H1 (cell line): ENCODE measurements at places on chromosomes 3 and 15. TPM values are rescaled to one million over a fixed set of nuclear protein-coding genes. Genes with fewer than 3 reads are reported as not detected.
A peak's percentile ranks its signal among the peaks of the same experiment; 100 is the strongest.

IGSF11 gene
- 1.1 and 1.6 TPM in 2 replicates for total RNA-seq

GOLGA8J gene
- total RNA-seq, result not detected in 2 replicates

CPLX3 gene
- not detected in 2 replicates for total RNA-seq

PLA2G4F gene
- not detected in 2 replicates for total RNA-seq

GRCh38 chr3:43094851-43095250, 11.0 kb downstream of the POMGNT2 start:
- DNase-seq, result no peak

- DNase-seq, result peak; percentile 48
Measured at GRCh38 chr15:69723404-69724096, 270.9 kb downstream of the RPLP1 start.

DNA sequence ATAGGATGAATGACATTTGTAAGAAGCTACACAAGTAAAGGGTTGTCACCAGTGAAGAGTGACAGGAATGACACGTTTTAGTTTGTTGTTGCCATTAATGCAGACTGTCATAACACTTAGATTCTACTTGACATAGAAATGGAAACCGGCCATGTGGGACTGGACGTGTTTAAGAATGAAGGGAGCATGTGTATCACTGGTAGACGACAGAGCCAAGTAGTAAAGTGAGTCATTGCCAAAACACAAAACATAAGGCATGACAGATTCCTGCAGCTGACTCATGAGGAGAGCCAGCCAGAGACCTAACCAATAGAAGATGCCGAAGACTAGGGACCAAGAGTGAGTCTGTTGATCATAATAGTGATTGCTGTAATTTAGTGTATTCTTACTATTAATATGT, 106.2 kb upstream of the PLAAT1 start:
- no peak for DNase-seq

DNA sequence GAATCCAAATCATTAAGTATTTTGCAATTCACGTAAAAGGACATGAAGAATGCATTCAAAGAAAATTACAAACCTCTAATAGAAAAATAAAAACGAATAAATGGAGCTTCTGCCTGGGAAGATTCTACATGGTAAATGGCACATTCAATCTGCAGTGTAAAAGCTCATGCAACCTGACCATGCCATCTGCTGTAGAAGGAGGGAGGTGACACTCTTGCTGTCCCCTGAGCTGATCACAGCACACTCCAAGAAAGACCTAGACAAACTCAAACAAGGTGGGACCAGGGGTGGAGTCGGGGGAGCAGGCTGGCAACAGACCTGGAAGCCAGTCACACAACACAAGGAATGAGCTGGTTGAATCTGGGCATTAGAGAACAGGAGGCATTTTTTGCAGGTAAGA, 101.8 kb downstream of the BDH1 start:
- DNase-seq, result no peak

- no peak for DNase-seq
Measured at GRCh38 chr3:137988152-137988551, 21.8 kb upstream of the CLDN18 start.

- DNase-seq, result no peak
Measured at GRCh38 chr3:13513051-13513912, 33.2 kb downstream of the HDAC11 start.

DNA sequence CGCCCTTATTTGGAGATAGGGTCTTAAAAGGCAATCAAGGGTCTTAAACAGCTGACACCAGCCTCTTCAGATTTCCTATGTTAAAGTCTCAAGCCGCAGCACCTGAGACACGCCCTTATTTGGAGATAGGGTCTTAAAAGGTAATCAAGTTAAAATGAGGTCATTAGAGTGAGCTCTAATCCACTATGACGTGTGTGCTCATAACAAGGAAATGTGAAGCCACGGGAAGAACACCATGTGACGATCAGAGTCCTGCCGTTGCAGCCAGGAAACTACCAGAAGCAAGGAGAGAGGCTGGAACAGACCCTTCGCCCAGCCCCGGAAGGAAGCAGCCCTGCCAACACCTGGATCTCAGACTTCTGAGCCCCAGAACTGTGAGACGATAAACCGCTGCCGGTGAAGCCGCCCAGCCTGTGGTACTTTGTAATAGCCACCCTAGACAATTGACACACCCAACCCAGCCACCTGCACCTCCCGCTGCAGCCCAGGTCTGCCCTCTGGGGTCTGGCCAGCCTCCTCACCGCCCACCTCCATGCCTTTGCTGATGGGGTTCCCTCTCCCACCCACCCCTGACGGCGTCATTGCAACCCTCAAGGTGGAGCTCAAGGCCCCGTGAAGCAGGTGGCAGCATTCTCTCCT, 137.9 kb downstream of the MEGF11 start:
- no peak for DNase-seq

DNA sequence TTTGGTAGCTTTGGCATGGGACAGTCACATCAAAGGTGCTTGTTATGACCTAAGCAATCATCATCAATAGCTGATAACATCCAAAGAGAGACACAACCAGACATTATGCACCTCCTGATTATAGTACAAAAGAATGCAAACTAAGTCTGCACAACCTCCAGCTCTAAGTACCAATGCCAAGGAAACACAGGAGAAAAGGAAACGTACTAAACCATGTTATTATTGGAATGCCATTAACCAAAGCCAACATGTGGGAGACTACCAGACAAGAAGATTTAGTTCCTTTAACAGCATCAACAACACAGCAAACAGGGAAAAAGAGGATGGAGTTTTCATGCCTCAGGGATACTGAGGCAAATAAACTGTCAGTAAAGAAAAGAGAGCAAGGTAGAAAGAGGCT, 61.4 kb downstream of the CD47 start:
- DNase-seq, result no peak

DNA sequence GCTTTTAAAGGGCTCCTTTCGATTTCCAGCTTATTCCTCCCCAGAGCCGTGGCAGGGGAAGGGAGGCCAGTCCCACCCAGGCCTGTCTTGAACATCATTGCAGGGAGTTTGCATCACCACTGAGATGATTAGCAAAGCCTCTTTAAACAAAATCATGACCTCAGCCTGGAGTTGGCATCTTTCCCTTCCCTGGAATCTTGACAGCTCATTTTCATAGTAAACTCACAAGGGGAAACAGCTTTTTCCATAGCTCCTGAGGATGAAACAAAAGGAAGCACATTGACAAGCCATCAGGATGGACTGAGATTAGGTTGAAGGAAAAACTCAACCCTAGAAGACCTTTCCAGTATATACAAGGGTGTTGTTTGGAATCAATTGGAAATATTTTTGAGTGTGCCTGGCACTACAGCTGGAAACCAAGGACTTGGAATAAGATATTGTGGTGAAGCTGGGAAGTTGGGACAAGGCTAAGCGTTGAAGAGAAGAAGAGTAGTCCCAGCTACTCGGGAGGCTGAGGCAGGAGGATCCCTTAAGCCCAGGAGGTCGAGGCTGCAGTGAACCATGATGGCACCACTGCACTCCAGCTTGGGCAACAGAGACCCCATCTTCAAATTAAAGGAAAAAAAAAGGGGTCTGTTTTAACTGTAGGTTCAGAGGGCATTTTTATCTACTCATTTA, 3.1 kb upstream of the LARP6 start:
- no peak for DNase-seq

- DNase-seq, result no peak
Measured at GRCh38 chr3:148681080-148681479, 16.6 kb upstream of the AGTR1 start.
